ENCODE measurements at places on chromosomes 6 and 20.

DNA sequence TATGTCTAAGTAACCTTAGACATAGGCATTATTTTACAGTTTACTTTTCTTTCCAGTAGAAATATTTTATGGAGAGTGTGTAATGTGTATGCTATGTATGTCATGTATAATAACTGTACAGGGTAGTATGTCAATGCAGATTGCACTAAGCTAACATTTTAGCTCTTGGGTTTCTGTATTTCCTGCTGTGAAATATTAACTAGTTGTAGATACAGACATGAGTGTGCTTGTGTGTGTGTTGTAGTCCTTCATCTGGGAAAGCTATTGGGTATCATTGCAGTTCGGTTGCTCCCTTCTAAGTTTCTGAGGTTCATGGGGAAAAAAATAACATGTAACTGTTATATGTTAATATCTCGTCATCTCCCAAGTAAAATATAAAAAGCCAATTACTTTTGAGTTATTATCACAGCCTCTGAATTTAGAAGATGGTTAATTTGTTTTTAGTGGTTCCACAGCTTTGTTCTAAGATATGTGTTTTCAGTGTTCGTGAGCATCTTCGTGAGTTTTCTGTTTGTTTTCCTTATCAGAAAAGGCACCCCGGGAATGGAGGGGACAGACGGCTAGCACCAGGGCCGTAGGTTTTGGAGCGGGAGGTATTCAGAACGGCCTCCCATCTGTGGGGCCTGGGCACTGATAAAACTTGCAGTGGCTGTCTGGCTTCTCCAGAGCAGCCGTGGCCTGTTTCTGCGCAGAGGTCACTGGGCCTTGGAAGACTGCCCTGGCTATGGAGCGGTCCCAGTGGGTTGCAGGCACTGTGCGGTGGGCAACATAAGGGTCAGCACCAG is 215.0 kb downstream of the ARID1B start:
- no peak for DNase-seq

DNA sequence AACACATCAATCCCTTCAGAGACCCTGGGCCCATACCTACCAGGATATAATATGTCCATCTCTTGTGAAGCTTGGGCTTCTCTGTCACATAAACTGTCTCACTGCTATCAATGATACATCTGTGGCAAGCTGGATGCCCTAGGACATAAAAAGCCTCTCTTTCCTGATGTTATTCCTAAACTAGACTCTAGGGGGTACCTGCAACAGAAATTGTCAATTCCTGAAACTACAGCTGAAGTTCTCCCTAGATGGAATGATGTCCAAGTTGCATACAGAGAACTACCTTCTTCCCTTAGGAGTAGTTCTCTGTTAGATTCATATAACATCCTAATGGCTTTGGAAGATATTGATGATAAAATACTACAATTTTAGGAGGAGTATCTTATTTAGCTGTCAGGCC is 35.8 kb downstream of the TBX18 start:
- no peak for DNase-seq

GRCh38 chr20:380763-381580 is 412 bp downstream of the TRIB3 start:
- peak; percentile 20 for DNase-seq

- DNase-seq = no peak
Observed at GRCh38 chr6:30887901-30888815, 3.8 kb downstream of the DDR1 start.

DNA sequence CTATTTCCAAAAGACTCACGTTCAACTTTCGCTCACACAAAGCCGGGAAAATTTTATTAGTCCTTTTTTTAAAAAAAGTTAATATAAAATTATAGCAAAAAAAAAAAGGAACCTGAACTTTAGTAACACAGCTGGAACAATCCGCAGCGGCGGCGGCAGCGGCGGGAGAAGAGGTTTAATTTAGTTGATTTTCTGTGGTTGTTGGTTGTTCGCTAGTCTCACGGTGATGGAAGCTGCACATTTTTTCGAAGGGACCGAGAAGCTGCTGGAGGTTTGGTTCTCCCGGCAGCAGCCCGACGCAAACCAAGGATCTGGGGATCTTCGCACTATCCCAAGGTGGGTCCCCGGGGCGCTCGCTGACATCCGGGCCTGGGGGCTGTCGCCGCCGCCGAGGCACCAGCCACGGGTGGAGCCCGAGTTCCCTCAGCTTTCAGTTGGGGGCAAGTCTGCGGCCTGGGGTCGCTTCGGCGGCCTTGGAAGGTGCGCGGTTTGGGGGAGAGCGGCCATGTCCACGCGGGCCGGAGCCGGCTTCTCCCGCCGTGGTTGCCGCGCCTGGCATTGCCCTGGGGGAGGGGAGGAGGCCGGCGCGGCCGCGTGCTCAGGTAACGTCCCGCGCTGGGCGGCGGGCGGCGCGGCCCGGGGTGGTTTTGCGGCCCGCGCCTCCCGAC is 429 bp downstream of the AMD1 start:
- no peak for DNase-seq

- DNase-seq = no peak
Observed at GRCh38 chr6:149185799-149186357, 131.6 kb upstream of the TAB2 start.

- peak; percentile 9 for DNase-seq
Observed at GRCh38 chr20:11676630-11677287, 240.9 kb upstream of the BTBD3 start.

DNA sequence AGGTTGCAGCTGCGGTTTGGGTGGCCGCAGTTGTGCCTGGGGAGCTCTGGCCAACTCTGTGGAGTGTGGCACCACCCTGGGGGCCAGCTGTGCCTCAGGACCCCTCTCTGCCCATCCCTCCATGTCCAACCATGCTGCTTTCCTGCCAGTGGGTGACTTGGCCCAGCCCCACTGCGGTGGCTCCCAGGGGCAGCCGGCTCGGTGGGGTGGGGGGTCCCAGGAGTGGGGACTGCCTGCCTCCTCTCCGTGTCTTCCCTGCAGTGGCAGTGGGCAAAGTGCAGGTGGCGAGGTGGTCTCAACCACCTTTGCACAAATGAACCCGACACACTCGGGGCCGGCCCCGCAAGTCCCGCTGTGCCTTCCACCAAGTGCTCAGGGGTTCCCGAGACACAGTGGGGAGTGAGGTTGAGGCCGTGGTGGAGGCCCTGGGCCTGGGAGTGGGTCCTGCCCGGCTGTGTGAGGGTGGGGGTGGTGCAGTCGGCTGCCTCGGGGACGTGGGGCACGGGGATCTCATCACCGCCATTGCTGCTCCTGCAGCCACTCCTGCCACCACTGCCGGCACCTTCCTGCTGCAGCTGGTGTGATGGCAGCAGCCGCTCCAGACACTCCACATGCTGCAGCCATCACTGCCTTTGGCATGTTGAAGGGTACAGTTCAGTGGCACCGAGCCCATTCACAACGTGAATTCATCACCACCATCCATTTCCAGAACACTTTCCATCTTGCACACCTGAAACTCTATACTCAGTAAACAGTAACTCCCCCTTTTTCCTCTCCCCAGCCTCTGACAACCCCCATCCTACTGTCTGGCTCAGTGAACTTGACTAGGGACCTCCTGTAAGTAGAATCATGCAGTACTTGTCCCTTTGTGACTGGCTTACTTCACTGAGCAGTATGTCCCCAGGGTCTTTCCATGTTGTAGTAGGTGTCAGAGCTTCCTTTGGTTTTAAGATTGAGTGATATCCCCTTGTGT is 10.7 kb upstream of the SLCO4A1 start:
- no peak for DNase-seq

- no peak for DNase-seq
Observed at GRCh38 chr6:106637051-106637716, 7.8 kb downstream of the QRSL1 start.

GRCh38 chr6:53796791-53797190 is 2.0 kb downstream of the LRRC1 start:
- DNase-seq = no peak

- peak; percentile 75 for DNase-seq
Observed at GRCh38 chr6:17417817-17418216, 24.4 kb downstream of the CAP2 start.

- DNase-seq = no peak
Observed at GRCh38 chr6:161215876-161216615, 57.8 kb downstream of the AGPAT4 start.

GRCh38 chr20:59643615-59644061 is 39.3 kb downstream of the PHACTR3 start:
- DNase-seq = no peak

GRCh38 chr6:29755295-29755871 is 32.1 kb downstream of the HLA-F start:
- DNase-seq = no peak

DNA sequence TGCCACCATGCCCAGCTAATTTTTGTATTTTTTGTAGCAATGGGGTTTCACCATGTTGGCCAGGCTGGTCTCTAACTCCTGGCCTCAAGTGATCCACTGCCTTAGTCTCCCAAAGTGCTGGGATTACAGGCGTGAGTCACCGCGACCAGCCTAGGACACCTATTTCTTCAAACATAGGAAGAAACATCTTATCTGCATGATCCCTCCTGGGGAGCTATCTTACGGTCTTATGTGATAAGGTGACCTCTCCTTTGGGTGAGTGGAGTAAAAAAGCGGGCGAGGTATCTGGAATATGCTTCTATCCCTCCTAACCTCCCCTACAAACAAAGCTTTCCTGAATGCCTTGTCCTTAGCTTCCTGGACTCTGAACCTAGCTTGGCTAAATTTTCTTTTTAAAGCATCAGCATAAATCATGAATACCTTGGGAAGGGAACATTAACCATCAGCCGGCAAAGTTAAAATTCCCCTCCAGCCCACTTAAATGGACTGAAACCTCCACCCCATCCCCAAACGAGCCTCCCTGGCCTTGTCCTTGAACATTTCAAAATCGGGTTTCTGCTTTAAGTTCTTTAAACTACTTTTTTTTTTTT is 24.5 kb downstream of the RIPOR3 start:
- no peak for DNase-seq

- DNase-seq = no peak
Observed at GRCh38 chr6:53279293-53279692, 69.5 kb downstream of the ELOVL5 start.

DNA sequence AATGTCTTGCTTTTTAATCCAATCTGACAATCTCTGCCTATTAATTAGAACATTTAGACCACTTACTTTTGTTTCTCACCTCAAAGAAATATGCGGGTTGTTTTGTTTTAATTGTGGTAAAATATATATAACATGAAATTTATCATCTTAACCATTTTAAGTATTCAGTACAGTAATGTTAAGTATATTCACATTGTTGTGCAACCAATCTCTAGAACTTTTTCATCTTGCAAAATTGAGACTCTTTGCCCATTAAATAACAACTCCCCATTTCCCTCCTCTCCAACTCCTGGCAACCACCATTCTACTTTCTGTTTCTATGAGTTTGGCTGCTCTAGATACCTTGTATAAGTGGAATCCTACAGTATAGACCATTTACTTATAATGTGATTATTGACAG is 13.8 kb upstream of the TCP11 start:
- no peak for DNase-seq

DNA sequence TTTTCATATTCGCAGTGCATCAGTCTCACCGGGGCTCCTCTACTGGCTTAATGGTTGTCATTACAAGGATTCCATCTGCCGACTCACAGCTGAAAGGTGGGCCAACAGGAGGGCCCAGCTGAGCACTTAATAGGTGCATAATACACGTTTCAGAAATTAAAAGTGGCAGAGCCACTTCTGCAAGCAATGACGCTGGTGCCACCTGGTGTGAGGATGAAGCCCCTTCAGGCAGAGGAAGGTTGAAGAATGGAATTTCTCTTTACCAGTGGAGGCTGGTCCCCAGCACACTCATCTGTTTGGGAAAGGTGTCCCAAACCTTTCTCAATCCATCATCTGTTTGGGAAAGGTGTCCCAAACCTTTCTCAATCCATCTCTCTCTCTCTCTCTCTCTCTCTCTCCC is 8.2 kb upstream of the STMND1 start:
- no peak for DNase-seq

GRCh38 chr6:34575326-34575725 is 19.2 kb upstream of the SPDEF start:
- no peak for DNase-seq

DNA sequence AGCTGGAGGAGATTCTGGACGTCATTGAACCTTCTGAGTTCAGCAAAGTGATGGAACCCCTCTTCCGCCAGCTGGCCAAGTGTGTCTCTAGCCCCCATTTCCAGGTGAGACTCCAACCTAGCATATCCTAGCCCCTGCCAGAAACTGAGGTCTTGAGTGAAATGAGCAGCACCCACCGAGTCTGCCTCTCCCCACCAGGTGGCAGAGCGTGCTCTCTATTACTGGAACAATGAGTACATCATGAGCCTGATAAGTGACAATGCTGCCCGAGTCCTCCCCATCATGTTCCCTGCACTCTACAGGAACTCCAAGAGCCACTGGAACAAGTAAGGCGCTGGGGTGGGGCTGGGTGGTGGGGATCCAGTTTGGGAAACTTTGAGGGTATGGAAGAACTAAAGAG is 4.6 kb downstream of the MEA1 start:
- no peak for DNase-seq

DNA sequence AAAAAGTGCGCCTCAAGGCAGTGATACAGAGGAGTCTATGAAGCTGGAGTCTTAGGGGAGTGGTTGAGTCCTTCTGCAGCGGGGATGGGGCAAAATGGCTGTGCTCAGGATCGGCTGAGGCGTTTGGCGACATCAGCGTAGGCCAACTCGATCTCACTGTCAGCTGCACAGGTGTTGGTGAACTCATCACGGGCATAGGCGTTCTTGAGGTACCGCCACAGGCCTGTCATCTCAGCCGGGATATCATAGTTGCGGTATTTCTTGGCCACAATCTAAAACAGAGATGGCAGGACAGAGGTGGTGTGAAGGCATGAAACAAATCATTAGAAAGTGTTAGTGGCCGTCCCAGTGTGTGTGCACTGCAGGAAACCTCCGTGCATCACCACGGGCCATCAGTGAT is 112.7 kb downstream of the CLIC5 start:
- DNase-seq = no peak

GRCh38 chr20:53329781-53330180 is 263.9 kb downstream of the ZNF217 start:
- no peak for DNase-seq

DNA sequence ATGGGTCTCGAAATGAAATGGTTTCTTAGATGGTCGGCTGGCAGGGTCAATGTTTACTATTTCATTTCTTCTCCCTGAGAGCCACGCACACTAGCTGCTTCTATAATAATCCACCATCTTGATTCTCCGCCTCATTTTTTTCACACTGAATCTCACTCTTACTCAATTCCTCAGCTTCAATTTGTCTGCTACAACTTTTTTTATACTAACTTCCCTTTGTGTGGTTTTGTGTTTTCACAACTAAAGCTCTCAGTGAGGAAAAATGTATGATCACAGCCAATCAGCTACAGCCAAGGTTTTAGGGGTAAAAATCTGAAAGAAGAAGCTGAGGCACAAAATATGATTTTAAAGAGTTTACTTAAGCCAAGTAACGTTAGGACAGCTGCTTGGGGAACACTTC is 1309.4 kb downstream of the EPHA7 start:
- DNase-seq = no peak

GRCh38 chr6:165605901-165606739 is 56.9 kb downstream of the PDE10A start:
- DNase-seq = no peak

- DNase-seq = no peak
Observed at GRCh38 chr6:112760831-112761230, 413.7 kb downstream of the RFPL4B start.

GRCh38 chr6:57069920-57070331 is 20.1 kb upstream of the ZNF451 start:
- no peak for DNase-seq

Data from stromal cell of bone marrow (primary cell).